Activated CD4-positive, alpha-beta T cell treated with anti-CD3 and anti-CD28 coated beads, Interleukin-2, Interleukin-4, amounts not matched to agents 100 ng/mL and 50 ng/mL, durations not matched to agents 16 hours and 8 hours (primary cell): ENCODE measurements at places on chromosomes 13 and 19.

GRCh38 chr13:79621449-79621848, 140.5 kb downstream of the NDFIP2 start:
- DNase-seq = no peak

DNA sequence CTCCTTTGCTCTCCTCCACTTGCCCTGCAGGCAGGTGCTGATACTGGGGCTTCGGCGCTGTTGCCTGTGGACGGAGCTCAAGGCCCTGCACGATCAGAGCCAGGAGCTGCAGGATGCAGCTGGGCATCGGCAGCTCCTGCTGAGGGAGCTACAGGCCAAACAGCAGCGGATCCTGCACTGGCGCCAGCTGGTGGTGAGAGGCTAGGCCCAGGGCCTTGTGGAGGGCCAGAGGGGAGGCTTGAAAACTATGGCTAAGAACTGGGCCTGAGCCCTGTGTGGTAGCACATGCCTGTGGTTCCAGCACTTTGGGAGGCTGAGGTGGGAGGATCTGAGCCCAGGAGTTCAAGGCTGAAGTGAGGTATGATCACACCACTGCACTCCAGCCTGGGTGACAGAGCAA, 6.3 kb downstream of the HAUS5 start:
- DNase-seq = no peak

DNA sequence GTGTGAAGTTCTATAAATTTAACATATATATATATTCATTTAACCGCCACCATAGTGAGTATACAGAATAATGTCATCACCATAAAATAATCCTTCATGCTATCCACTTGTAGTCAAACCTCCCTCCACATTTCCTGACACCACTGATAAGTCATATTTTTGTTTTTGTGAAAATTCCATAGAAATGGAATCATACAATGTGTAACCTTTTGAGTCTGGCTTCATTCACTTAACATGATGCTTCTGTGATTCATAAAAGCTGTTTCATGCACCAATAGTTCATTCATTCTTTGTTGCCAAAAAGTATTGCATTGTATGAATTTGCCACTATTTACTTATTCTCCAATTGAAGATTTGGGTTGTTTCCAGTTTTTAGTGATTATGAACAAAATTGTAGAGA, 497.5 kb upstream of the PCDH20 start:
- DNase-seq = no peak

DNA sequence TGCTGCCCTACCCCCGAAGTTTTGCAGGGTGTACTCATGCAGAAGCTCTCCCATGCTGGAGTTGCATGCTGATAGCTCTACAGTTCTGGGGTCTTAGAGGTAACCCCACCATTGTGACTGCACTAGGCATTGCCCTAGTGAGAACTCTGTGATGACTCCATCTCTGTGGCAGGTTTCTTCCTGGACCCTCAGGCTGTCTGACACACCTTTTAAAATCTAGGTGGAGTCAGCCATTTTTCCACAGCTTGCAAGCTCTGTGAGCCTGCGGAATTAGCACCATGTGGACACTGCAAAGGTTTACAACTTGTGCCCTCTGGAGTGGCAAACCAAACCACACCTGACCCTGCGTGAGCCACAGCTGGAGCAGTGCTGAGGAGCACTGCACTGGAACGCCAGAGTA, 636.2 kb upstream of the SPRY2 start:
- no peak for DNase-seq

DNA sequence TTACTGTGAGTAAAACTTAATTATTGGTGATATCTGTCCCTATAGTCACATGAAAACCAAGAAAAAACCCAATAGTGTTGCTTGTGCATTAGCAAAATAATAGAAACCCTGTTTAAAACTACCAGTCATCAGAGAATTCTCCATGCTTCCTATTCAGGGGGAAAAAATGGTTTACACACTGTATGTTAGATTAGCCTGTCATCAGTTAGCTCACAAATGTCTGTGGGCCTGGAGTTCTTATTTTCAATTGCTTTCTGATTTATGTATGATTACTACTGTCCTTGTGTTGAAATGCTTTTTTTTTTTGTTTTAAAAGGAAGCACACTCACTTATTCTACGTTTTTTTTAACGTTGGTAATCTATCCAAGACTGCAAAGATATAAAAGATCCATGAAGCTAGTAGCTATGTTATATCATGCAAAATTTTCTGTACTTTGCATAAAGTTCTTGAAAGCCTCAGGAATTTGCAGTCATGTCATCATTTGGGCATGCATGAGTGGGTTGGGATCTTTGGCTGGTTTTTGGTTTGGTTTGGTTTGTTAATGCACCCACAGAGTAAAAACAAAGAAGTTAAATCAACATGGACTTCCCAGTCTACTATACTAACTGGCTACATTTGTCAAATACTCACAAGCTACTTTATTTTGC, 25.9 kb downstream of the RXFP2 start:
- DNase-seq = no peak

DNA sequence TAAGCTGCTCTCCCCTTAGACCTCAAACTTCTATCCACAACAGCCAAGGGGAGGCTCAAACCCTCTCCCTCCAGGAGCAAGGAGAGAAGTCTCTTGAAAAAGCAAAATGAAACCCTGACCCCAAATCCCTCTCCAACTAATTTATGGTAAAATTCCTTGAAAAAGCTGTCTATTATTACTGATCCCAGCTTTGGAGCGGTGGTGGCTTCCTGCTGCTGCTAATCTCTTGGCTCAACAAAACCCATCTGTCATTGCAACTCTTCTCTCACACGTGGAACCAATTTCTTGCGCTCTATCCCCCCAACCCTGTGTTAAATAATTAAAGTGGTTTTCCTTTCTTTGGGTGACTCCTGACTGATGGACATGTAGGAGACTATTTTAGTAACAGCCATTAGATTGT, 64.1 kb upstream of the OXGR1 start:
- no peak for DNase-seq

- DNase-seq = no peak
These were observed at the start of gene PALM3 for GRCh38 chr19:14061751-14062557. Gene PALM3, minus strand, starts transcription at chr19:14062076. Its CDS starts 96 bp downstream, at chr19:14061980.

GRCh38 chr19:33114312-33114711, 17.6 kb upstream of the WDR88 start:
- DNase-seq = no peak

DNA sequence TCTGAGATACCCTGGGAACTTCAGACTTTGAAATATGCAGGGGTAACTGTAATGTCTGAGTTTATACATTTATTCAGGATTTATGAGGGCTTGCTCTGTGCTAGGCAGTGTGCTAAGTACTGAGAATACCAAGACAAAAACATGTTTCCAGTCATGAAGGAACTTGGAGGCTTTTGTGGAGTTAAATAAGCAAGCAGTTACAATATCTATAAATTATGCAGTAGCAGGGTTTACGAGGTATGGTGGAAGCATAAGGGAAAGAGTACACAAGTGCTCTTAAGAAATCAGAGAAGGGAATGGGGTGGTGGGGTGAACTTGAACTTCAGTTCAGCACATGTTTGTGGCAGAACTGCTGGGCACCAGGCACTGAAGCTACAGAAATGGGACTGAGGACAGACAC, 28.0 kb downstream of the MAB21L1 start:
- no peak for DNase-seq

- no peak for DNase-seq
These were observed 2.4 kb downstream of the CD33 start for GRCh38 chr19:51227326-51227725.

- no peak for DNase-seq
These were observed 4.0 kb upstream of the HOOK2 start for GRCh38 chr19:12779162-12779993.

DNA sequence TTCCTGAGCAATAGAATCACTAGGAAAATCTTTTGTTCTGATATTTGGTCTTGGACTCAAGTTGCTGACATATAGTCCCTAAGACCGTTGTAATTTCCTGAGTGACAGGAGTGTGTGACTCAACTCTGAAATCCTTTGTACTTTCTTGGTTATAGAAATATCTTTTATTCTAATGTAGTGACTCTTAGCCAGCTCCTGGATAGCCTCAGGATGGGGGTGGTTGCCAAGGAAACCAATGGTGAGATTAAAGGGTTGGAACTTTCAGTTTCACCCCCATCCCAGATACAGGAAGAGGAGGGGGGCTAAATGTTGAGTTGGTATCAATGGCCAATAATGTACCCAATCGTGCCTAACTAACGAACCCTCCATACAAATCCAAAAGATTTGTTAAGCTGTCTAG, 41.8 kb downstream of the MBD3L2B start:
- peak; percentile 39 for DNase-seq

DNA sequence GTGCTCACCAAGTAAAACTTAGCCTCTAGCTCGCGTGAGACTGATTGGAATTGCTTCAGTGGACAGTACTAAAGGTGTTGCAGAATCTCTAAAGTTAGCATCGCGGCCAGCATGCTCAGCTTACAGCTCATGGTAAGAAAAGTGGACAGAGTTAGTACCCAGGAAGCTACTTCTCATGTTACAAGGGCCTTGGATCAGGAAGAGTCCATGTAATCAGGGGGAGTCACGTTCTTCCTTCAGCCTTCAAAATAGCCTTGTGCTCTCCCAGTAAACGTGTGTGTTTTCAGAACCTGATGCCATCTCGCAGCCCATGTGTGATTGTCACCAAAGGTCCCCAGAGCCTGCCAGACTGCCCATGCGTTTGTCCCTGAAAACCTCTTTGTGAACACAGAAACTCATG, 195.8 kb upstream of the RNF113B start:
- no peak for DNase-seq

GRCh38 chr19:50725218-50725910, 2.2 kb downstream of the CLEC11A start:
- no peak for DNase-seq

DNA sequence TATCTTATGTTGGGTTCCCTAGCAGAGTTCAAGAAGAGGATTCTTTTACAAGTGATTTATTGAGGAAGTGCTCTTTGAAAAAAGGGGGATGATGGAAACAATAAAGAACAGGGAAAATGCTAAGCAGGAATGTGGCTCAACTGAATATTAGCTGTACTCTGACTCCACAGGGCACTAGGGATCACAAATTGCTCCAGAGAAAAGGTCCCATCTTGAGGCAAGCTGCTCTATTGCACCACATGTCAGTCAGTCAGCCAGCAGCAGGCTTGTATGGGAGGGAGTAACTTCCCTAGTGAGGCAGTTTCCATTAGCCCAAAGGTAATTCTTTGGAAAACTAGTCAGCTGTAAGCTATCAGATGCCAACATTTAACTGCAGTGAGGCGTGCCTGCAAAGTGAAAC, 73.3 kb upstream of the FNDC3A start:
- DNase-seq = no peak

GRCh38 chr19:58553799-58554493, 959 bp downstream of the CHMP2A start:
- no peak for DNase-seq

DNA sequence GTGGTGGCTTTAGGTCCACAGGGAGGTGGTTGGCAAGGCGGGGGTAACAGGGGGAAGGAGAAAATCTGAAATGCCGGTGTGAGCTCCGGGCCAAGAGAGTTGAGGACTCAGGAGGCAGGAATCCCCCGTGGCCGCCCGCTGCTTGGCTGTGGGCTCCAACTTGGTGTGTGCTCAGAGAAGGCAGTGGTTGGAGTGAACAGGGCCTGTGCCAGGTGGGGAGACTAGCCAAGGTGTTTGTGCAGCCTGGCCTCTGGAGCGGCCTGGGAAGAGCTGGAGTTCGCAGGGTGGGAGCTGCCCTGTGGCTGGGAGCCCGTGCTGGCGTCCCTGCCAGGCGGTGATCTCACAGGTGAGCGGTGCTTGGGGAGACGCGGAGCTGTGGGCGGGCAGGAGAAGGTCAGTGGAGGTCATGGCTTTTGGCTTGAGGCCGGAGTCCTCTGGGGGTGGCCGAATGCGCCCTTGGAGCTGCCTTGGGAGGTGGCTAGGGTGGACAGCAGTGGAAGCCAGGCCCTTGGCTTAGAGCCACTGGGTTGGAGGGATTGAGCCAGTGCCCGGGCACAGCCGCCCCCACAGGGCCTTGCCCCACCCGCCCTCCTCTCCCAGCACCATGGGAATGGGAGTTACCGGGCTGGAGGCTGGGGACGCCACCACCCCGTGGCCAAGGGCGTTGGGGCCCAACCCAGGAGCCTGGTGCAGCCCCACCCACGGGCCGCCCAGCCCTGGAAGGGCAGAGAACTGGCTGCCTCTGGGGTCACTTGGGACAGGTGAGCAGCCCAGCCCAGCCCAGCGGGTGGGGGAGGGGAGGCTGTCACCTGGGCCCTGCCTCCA, 7.1 kb upstream of the CIRBP start:
- no peak for DNase-seq

GRCh38 chr19:47819858-47820257, 1.9 kb upstream of the CRX start:
- DNase-seq = no peak

GRCh38 chr13:93614776-93615175, 388.2 kb downstream of the GPC6 start:
- DNase-seq = no peak

DNA sequence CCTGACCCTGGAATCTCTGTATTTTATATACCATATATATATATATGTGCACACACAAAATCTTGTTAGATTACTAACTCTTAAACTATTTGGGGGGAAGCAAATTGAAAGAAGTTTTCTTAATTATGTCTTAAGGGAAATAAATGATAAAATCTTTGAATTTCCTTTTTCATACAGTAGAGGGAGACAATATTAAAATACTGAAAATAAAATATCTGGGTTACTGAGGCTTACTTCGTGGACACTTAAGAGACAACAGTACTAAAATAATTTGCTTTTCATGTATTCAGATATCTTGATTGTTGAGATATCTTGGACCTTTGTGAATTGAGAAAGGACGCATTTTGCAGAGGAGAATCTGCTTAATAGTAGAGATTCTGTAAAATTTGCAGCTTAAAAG, 17.0 kb downstream of the SUGT1 start:
- DNase-seq = no peak

DNA sequence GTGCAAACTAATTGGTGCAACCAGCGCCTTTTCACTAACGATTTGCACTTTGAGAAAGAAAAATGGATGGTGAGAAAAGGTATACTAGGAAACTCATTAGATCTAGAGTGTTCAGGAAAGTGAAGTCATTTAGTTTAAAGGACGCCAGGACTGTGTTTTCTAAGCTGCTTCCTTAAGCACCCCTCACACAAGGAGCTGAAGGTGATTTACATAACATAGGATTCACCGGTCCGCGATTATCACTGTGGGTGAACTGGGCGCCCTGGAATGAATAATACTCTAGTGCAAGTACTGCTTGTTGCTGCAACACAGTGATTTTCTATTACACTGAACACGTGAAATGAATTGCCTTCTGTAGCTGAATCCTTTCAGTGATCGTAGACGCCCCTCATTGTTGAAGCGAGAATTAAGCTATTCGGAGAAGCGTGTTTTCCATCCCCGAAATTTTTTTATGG, 2.6 kb upstream of the MAB21L1 start:
- DNase-seq = no peak

- no peak for DNase-seq
These were observed 4.6 kb upstream of the SLAIN1 start for GRCh38 chr13:77692746-77693448.

GRCh38 chr19:33316541-33317264, 14.4 kb upstream of the CEBPA start:
- DNase-seq = no peak

DNA sequence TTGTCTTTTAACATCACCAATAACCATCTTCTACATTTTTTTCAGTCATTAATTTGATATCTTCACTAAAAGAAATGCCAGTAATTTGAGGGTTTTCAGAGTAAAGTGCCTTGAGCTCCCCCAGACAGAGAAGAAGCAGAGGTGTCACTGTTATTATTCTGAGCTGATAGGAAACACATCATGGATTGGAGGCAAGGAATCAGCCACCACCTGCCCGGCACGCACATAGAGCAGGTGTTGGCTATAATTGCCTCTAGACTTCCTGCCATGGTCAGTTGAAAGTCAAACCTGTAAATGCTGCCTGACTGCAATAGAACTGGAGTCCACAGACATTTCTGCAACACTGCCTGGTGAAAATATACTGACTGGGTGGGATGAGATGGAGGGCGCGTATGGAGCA, 776.6 kb downstream of the UQCRFS1 start:
- DNase-seq = no peak

GRCh38 chr13:42071672-42072419, 23.4 kb downstream of the DGKH start:
- no peak for DNase-seq
